CD8-positive, alpha-beta T cell (primary cell): ENCODE measurements at places on chromosomes 6 and 20.

GRCh38 chr6:160859822-160860221 lies 131.7 kb upstream of the MAP3K4 start:
- no peak for DNase-seq

DNA sequence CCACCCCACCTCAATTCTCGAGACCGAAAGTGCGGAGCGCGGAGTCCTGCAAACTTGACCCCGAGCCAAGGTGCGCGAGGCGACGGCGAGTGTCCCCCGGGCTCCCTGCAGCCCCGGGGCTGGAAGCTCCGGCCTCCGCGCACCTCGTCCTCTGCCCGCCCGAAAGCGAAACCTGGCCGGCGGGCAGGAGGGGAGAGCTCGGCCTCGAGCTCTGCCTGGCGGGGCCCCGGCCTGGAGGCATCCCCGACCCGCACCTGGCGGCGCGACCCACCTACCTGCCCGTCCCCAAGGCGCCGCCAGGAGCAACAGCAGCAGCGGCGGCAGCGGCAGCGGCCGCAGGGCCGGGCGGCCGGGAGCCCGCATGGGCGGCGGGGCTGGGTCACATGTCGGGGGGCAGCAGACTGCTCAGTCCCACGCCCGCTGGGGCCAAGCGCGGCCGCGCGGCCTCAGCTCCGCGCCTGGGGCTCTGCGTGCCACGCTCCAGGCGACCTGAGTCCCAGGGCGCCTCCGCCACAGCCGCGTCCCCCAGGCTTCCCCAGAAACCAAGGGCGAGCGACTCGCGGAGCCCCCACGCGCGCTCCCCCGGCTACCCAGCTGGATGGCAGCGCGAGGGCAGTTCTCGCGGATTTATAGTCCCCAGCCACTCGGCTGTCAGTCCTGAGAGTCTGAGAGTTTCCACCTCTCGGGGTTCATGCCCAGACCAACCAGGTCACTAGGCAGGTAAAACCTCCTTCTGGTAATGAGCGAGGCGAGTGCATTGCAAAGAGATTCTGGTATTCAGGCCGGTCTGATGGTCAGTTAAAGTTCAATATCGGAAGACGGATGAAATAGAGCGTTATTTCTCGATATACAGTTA lies at the start of gene IL20RA:
TSS of gene IL20RA (minus strand) at position 600 of the 856 bp plus-strand sequence. CDS start at position 363, 237 bp downstream.
- DNase-seq: no peak

- DNase-seq: no peak
These were observed 46.9 kb upstream of the SMIM28 start for GRCh38 chr6:138330763-138331162.

GRCh38 chr6:5302995-5303622 lies 41.8 kb downstream of the FARS2 start:
- DNase-seq: peak; percentile 56

- DNase-seq: no peak
These were observed 5.9 kb downstream of the CD2AP start for GRCh38 chr6:47483516-47483852.

DNA sequence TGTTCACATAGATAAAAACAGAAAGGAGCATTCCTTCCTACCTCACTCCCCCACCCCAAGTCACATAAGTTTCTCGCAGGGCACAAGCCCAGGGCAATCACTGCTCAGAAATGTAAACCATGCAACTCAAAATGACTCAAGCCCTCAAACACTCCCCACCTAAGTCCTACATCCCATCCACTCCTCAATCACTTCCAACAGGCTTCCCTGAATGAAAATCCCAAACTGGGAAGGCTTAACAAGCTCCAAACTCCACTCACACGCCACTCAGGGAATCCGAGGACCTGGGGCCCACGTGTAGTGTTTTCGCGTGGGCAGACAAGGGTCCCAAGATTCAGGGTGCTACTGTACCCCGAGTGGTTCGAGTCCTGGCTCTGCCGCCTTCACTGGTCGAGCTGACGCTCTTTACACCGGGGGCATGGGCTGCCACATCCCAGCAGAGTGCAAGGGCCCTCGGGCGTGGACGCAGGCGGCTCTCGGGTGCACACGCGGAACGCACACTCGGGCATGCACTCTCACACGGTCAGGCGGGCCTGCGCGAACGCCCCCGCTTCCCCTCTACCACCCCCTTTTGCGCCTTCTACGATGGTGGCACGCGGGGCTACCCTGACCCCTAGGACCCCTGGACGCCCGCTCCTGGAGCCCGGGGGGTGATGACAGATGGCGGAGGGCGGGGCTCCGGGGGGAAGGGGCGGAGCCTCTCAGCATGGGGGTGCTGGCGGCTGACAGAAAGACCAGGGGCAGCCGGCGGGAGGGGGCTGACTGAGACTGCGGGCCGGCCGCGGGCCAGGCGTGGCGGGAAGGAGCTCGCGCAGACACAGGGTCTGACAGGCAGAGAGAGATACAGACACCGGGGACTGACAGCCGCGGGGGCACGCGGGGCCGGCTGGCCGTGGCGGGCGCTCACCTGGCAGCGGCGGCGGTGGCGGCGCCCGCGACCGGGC lies 657 bp downstream of the ZHX3 start:
- DNase-seq: peak; percentile 53

DNA sequence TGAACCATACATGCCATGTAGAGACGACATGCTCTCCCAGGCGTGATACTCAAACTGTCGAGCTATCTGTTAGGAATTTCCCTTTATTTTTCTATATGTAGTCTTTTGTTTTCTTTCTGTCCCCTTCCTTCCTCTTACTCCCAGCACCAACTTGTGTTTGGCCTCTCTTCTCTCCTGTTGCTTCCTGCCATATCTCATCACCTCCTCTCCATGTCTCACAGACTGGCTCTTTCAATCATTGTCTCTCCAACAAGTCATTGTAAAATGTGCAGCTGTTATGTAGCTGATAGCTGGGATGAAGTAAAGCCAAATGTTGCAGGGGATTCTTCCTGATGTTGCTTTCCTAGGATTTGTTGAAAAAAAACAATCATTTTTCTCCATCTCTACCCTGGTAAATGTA lies 234.5 kb downstream of the TMEM242 start:
- DNase-seq: no peak

- DNase-seq: no peak
These were observed 84.2 kb downstream of the CEBPB start for GRCh38 chr20:50274570-50275430.

DNA sequence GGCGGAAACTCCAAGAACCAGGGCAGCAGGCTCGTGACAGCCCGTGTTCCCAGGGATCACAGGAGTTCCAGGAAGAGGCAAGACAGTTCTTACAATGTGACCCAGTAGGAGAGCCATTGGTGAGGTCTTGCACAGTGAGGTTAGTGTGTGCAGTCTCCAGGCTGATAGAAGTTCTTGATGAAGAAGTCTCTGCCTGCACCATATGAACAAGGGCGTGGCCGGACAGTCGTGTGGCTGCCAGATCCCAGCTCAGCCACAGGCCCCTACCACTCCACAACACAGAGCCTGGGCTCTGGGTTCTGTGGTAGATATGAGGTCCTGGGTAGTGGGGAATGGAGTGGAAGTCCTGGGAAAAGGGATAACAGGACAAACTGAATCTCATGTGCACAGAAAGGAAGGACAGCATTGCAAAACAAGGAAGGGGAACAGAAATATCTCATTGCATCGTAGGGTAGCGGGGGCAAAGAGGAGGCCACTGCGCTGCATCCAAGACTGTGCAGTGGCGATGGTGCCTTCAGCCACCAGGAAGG lies 65.2 kb downstream of the STX11 start:
- DNase-seq: no peak

DNA sequence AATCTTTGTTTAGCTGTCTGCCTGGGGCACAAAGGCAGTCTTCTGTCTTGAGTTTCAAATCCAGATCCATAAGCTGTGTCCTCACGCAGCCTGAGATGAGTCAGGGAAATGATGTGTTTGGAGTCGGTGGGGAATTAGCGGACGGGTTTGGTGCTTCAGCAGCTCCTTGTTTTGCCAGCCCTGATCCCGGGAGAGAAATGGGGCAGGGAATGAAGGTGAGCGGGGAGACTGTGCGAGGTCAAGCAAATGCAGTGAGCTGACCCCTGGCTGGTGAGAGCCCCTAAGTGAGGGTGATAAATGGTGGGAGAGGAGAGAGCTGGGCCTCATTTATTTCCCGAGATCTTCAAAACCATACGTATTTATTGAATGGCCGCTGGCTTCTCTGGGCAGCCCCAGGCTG lies 21.6 kb downstream of the DUSP22 start:
- DNase-seq: no peak

DNA sequence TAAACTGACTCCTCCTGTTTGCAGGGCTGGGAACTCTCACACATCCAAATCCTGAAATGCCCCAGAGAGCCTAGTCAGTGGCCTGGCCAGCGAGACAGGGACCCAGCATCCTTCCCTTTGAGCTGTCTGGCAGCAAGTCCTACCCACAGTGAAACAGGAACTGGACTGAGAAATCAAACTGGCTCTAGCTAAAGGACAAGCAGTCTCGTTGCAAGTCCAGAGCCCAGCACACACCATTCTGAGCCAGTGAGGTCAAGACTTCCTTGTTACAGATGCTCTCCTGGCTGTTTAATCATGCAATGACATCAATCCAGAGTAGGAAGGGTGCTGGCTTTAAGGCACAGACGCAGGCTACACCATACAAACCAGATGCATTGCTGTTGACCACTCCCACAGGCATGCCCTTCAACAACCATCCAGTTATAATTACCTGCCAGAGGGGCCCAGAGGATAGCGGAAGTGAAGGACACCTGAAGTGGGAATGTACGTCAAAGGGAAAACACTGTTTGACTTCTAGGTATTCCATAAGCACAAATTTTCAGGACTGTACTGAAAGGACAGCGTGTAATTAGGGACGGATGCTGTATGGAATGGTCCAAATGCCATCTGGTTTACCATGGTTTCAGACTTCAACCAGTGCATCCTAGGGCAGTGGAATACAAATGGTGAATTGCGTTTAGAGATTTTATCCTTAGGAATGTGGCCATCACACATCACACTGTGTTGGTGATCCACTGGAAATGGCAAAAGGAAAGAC lies 114.4 kb downstream of the SLC23A2 start:
- DNase-seq: no peak

DNA sequence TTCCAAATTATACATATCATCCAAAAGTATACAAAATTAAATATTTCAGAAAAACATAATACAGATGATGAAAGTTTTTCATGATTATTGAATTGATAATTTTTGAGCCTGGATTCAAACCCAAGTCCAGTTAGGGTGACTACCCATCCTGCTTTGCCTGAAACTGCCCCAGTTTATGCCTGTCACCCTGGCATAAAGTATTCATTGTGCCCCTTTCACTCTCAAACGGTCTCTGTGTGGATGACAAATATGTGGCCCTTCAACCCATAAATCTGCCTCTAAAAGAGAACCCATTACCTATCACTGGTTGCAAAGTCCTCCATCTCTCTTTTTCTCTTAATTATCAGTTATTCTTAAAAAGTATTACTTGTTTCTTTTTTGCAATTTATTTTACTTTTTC lies 553.7 kb upstream of the JARID2 start:
- no peak for DNase-seq

GRCh38 chr6:119627908-119628669 lies 278.5 kb upstream of the MAN1A1 start:
- DNase-seq: no peak

DNA sequence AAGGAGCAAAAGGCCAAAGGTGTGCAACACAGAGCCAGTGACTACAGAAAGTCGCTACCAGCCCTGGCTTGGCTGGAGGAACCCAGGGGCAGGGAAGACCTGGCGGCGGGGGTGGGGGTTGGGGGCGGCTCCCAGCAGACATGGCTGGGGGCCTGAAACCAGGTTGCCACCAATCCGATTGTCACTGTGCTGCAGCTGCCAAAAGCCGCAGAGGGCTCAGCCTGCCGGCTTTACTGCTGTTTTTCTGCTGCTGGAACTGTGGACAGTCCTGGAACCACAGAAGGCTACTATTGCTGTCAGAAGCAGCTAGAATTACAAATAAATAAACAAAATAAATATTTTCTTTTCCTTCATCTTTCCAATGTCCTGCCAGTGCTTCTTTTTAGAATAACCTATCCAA lies 25.7 kb upstream of the OGFRL1 start:
- DNase-seq: no peak

- no peak for DNase-seq
These were observed 53.9 kb downstream of the HS3ST5 start for GRCh38 chr6:114288701-114289495.

GRCh38 chr6:73421534-73421933 lies 26.9 kb downstream of the DDX43 start:
- DNase-seq: no peak

GRCh38 chr6:150176152-150176551 lies 33.3 kb downstream of the PPP1R14C start:
- no peak for DNase-seq

DNA sequence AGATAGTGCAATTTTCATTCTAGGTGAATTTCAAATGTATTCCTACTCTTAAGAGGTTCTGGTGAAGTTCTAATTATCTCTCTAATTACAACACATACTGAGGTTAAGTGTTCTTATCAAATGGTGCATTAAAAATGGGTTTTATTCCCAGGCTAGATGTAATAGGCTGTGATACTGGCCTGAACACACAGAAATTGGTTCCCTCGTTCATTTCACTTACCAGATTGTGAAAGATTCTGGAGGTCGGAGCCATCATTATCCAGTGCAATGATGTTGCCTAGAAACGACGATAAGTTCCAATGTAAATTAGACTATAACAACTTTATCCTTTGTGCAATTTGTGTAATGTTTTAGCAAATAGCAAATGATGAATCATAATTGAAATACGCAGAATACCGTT lies 172.6 kb upstream of the SOX4 start:
- no peak for DNase-seq

DNA sequence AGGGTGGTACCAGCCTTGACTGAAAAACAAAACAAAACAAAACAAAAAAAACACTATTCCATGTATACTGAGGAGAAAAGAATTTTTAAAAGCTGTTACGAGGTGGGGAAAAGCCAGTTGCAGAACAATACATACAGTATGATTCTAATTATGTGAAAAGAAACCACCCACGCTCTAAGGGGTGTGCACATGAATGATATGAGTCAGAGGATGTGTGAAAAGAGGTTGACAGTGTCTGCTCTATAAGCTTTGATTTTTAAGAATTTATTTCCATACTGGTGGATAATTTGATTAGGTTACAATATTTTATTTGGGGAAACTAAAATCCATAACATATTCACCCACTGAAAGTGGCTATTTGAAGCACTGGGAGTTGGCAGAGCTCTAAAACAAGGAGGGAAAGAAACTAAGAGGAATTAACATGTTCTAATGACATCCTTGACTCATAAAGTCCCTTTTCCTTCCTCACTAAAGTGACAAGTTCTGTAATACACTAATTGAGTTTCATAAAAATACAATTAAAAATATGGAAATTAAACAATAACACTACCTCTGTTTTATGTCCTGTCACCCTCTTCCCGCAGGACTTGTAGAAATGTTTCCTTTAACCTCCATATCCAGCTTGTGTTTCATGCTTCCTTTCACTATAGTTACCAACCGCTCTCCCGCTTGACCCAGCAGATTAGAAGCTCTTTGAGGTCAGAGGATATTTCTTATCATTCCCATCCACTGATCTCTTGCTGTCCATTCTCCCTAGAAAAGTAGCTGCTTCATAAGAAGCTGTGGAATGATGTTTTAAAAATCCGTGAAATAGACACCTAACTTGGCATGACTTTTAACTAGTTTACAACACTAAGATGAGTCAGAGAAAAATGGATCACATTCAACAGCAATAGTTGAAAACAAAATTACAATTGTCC lies 118.6 kb upstream of the CCDC28A start:
- no peak for DNase-seq

GRCh38 chr6:167762259-167762962 lies 64.3 kb upstream of the AFDN start:
- no peak for DNase-seq
